Caco-2 (cell line): ENCODE measurements at places on chromosomes 11 and 22.
A peak's percentile ranks its signal among the peaks of the same experiment; 100 is the strongest.

- H3K4me1 ChIP-seq, result peaks cover 14% of the 10 kb centered on the region
- DNase-seq, result no peak
- H3K27me3 ChIP-seq, result no peaks in the 10 kb centered on the region
- H3K27ac ChIP-seq, result no peak within 1 kb of the TSS
- no peak within 1 kb of the TSS for H3K4me3 ChIP-seq
- no peaks in the 10 kb centered on the region for H3K36me3 ChIP-seq
Measured at GRCh38 chr11:102530558-102530957, at the start of gene MMP7. Gene MMP7, minus strand, starts transcription at chr11:102530747. Its CDS starts 47 bp downstream, at chr11:102530700.

DNA sequence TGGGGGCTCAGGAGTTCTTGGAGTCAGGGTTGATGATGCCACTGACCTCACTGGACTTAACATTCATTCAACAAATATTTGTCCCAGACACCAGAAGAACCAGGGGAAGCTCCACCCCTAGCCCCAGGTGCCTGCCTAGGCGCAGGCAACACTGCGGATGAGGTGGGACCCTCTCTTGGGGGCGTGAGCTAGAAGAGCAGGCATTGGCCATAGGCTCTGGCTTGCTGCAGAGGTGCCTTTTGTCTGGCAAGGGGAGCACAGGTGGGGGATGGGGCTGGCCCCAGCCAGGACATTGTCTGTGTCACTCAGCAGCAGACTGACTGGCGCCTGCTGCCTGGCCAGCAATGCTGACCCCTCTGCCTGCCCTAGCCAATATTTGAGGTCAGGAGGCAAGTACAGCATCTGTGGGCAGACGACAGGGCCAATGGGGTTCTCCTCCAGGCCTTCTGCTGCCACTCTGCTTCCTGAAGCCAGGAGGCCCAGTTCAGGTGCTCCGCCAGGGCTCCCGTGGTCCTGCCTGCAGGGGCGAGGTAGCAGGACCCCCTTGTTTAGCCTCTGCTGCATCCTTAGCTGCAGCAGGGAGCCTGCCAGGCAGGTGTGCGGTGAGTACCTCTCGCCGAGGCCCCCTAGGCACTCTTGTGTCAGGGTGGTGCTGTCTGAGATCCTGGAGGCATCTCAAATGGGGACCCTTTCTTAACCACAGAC is 4.0 kb downstream of the LINC01488 start:
- H3K27ac ChIP-seq, result no peak overlapping the region
- H3K27me3 ChIP-seq, result no peaks in the 10 kb centered on the region
- DNase-seq, result no peak
- peaks cover 22% of the 10 kb centered on the region for H3K4me1 ChIP-seq

GRCh38 chr22:49824185-49824925 is 3.3 kb downstream of the BRD1 start:
- peaks cover 13% of the 10 kb centered on the region for H3K4me1 ChIP-seq
- DNase-seq, result no peak
- peaks cover 6% of the 10 kb centered on the region for H3K36me3 ChIP-seq
- no peaks in the 10 kb centered on the region for H3K27me3 ChIP-seq
- H3K27ac ChIP-seq, result peak overlapping the region; percentile 70
- no peak overlapping the region for H3K4me3 ChIP-seq

DNA sequence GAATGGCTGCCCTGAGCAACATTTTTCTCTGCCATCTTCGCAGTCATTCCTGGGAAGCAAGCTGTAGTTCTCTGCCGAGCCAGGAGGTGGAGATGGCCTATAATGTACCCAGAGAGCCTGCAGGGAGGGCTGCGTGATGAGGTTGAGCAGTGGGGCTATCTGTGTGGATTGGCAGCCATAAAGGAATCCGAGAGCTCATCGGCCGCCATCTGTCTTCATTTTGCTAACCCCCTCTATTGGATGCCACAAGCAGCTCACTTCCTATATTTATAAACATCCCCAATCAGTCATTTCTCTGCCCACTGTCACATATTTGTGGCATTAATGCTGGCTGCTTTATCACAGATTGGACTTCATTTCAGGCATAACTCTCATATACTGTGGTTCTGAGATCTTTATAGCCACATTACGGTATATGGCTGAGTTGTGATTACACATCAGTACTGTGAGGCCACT is 209.5 kb downstream of the NTM start:
- H3K27ac ChIP-seq, result no peak overlapping the region
- H3K4me1 ChIP-seq, result no peaks in the 10 kb centered on the region
- DNase-seq, result peak; percentile 57
- no peaks in the 10 kb centered on the region for H3K36me3 ChIP-seq
- no peak overlapping the region for H3K4me3 ChIP-seq

DNA sequence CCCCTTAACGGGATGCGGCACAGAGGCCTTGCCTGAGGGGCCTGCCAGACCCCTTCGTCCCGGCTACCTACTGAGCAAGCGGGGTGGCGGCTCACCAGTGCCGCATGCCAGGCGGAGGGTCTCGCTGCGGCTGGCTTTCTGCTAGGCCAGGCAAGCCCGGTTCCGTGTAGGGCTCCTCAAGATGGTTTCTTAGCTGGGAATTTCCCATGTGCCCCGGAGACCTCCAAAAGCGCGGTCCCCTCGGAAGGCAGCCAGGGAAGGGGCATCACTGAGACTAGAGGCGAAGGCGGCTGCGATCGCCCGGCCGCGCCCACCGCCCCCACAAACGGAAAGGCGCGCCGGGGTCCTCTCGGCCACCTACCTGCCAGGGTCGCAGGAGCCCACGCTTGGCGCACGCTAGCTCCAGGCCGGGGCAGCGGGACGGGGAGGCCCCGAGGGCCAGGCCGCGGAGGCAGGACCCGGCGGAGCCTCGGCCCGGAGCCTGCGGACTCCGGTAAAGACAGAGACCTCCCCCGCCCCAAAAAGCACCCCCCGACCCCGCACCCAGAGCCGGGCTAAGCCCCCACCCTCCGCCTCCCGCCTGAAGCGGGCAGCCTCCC is 23.8 kb downstream of the MICAL3 start:
- no peaks in the 10 kb centered on the region for H3K27me3 ChIP-seq
- no peak overlapping the region for H3K27ac ChIP-seq
- peak; percentile 42 for DNase-seq
- no peaks in the 10 kb centered on the region for H3K36me3 ChIP-seq
- peak overlapping the region; percentile 69 for H3K4me3 ChIP-seq
